Activated CD8-positive, alpha-beta memory T cell treated with anti-CD3 and anti-CD28 coated beads, Interleukin-2, amount 50 U/mL, for 4 hours (primary cell): ENCODE measurements at places on chromosomes 6 and 20.

DNA sequence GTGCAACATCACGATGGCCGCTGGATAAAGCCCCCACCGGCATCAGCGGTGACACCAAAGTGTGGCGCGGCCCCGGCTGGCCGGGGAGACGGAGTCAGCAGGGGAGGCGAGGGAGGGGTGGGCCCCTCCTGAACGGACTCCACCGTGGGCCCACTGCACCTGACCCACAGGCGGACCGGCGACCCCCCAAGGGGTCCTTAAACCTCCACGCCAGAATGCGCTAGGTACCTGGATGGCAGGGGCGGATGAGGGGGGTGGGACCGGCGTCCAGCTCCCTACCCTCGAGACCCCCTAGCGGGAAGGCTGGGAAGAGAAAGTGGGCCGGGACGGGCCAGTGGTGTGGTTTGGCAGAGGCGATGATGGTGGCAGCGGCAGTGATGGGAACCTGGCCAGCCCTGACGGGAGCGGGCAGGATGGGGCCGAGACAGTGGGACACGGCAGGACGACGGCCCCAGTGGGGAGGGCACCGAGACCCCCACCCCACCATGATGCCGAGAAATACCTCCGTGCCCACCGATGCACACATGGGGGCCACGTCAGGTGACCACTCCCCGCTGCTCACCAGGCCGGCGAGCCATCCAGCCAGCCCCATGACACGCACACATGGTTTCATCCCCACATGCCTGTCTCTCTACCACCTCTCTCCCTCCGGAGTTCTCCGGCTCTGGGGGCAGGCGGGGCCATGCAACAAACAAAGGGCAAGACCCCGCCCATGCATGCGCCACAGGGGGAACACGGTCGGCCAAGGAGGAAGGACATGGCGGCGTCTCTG lies 771.9 kb upstream of the DEFB115 start:
- no peak for DNase-seq

- no peak for DNase-seq
These were observed 224.2 kb downstream of the ARHGAP18 start for GRCh38 chr6:129485746-129486145.

DNA sequence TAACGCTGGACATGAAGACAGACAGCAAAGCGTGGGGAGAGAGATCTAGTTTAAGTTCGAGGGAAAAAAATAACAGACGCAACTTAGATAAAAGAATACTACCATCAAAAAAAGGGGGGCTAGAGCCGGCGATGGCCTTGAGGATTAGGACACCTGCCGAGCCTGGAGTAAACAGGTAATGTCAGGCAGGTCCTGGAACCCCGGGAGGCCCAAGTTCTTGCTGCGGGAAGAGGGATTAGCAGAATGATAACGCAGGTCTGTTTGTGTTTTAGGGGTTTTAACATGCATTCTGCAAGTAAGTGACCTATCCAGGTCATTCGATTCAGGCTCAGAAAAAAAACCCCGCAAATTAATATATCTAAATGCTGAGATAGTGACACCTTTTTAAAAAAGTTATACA lies 754 bp upstream of the TMEM170B start:
- no peak for DNase-seq

DNA sequence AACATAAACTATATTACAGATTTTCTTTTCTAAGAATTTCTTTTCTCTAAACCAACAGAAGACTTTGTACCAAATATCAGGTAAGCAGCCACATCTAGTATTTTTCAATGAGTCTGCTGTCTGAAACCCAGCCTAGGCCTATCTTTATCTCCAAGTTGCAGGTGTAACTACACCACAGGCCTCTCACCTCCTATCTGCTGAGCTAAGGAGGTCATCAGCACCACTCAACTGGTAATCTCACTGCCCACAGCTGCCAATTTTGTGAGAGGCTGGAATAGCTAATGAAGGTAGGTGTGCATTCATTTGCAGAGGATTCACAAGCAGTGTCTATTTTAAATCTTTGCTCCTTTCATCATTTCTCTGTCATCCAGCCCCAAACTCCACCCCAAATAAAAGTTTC lies 584.8 kb downstream of the HDGFL1 start:
- DNase-seq, result no peak

DNA sequence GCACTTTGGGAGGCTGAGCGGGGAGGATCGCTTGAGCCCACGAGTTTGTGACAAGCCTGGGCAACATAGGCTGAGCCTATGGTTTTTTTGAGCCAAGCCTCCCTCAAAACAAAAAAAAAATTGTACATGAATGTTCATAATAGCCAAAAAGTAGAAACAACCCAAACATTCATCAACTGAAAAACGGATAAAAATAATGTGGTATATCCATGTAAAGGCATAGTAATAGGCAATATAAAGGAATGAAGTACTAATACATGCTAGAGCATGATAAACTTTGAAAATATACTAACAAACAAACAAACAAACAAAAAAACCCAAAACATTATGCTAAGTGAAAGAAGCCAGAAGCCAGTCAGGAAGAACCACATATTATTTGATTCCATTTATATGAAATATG lies 35.3 kb downstream of the KIAA0319 start:
- DNase-seq, result no peak

GRCh38 chr20:20130399-20130798 lies 78.1 kb downstream of the CFAP61 start:
- no peak for DNase-seq

- no peak for DNase-seq
These were observed 97.6 kb upstream of the STMND1 start for GRCh38 chr6:17004269-17004668.

GRCh38 chr20:20412750-20413149 lies 44.8 kb downstream of the INSM1 start:
- DNase-seq, result no peak

GRCh38 chr6:150425508-150425907 lies 56.7 kb downstream of the IYD start:
- DNase-seq, result no peak

- no peak for DNase-seq
These were observed 260.0 kb downstream of the ERMARD start for GRCh38 chr6:170011204-170012036.

DNA sequence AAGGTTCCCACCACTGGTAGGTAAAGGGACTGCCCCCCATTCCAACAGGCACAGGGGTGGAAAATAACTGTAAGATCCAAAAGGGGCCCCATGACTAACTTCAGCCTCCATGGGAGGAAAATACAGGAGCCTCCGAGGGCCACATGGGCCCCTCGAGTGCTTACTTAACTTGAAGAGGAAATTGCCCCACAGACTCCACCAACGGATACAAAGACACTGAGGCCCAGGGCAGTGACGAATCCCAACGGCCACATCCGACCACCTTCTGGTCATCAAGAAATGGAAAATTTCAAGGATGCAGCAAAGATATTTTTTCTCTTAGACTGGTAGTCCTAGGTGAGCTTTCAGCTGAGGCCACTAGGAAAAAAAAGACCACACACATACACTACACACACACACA lies 116.0 kb upstream of the MRPS10 start:
- DNase-seq, result no peak

DNA sequence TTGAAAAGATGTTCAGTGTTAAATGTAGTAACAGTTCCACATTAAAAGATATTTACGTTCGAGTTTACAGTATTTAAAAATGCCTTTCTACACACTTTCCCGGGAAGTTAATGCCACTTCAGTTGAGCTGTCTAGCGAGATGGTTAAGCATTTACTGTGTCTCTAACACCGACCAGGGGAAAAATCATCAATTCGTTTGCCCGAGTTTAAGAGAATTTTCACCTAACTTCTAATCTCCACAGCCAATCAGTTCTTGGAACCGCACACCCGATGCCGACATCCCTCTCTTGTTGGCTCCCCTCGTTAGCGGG lies 58.2 kb downstream of the FAM217A start:
- no peak for DNase-seq

GRCh38 chr6:71513036-71513435 lies 224.4 kb downstream of the OGFRL1 start:
- no peak for DNase-seq

GRCh38 chr20:15292405-15292804 lies 955.0 kb upstream of the FLRT3 start:
- no peak for DNase-seq

DNA sequence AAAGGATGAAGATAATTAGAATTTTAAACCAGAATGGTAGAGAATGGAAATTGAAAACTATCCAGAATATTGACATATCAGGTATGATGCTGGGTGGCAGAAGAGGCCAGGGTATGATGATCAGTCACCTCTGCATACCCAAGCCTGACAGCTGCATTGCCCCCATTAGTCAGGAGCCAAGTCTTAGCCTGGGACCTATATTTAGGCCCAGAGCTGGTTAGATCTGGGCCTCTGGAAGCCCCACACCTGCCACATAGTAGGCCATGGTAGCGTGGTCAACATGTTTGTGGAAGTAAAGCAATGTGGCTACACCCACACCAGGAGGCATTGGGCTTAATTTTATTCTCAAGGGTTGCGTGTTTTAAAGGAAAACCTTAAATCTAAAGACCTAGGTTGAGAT lies 32.1 kb upstream of the CALHM6 start:
- DNase-seq, result no peak

DNA sequence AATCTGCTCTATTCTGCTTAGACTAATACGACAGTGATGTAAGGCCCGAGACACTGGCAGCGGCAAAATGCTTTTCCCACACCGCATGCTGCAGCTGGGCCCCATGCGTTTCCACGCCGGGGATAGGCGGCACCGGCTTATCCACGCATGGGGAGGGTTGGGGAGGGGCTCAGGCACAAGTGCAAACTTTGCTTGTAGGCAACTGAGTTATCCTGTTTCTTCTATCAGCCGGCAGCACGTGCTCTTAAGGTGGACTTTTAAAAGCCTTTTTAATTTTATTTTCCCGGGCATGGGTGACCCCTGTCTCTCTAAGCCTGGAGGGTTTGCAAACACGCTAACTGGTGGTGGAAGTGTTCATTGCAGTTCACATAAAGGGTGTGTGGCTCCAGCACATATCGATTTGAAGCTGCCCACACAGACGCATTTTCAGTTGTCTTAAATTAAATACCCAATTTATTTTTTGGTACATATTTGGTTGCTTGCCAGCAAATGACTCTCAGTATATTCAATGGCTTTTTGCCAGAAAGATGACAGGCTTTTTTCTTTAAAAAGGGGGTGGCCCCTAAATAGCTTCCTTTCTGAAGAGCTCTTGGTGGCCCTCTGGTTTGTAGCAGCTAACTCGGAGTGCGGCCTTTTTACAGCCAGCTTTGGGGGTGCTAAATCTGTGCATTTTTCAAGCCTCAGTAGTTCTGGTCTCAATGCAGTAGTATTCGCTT lies 561.8 kb upstream of the AGPAT4 start:
- DNase-seq, result no peak

- DNase-seq, result no peak
These were observed 9.9 kb upstream of the MMP9 start for GRCh38 chr20:45998761-45999160.

DNA sequence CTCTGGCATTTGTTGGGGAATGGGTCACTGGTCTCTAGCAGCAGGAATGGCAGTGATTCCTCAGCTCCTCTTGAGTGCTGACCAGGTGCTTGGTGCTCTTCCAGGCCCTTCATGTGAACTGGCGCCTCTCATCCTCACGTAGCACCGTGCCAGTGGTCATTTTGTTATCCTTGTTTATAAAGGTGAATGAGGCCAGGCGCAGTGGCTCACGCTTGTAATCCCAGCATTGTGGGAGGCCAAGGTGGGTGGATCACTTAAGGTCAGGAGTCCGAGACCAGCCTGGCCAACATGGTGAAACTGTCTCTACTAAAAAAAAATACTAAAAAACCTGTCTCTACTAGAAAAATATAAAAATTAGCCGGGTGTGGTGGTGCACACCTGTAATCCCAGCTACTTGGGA lies 301.3 kb downstream of the QKI start:
- no peak for DNase-seq

DNA sequence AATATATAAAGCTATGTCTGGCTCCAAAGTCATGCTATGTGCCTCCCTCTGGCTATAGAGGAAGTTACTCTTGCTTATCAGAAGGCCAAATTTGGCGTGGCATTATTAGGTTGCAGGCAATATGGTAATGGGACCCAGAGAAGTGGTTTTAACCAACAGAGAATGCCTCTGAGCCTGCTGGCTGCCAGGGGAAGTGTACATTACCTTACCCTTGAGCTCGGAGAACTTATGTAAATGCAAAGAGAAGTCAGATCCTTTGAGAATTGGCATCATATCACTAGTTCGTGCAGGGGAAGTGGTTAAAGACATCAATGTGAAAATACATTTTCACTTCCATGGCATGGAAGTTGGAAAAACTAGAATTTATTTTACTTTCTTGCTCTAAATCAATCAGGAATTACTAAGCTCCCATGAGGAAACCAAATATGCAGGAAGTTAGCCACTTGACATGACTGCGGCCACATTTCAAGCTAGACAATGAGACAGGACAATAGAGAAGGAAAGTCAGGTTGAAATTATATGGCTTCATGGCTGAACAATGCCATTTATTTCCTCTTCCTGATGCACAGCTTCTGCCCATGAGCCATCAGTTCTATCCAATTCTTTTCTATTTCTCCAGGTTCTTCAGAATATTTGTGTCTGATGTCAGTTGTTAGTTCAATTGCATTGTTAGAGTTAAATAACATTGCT lies 134.0 kb upstream of the PHACTR1 start:
- no peak for DNase-seq

- no peak for DNase-seq
These were observed 41.9 kb downstream of the UTRN start for GRCh38 chr6:144327081-144327480.

- DNase-seq, result peak; percentile 27
These were observed 18.3 kb downstream of the SLC16A10 start for GRCh38 chr6:111105578-111105977.

DNA sequence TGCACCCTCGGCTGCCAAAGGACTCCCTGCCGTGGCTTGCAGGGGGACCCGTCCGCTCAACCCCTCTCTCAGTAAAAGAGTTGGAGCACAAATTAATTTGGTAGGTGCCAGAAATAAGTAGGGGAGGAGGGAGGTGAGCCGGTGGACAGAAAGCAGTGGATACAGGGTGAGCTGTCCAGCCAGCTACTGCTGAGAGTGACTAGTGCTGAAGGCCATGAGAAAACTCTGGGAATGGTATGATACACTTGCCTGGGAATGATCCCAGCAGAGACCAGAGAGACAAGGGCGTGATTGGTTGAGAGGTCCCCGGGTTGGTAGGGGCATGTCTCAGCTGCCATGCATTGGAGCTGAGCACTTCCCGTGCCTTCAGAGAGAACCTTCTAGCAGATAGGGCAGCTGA lies 15.7 kb downstream of the FOXQ1 start:
- DNase-seq, result no peak

GRCh38 chr20:4795394-4795793 lies 73.7 kb downstream of the PRND start:
- DNase-seq, result peak; percentile 41

- no peak for DNase-seq
These were observed at the start of gene CALHM6 for GRCh38 chr6:116461331-116461931. Gene CALHM6, plus strand, starts transcription at chr6:116461375. Its CDS starts 555 bp downstream, at chr6:116461930.

DNA sequence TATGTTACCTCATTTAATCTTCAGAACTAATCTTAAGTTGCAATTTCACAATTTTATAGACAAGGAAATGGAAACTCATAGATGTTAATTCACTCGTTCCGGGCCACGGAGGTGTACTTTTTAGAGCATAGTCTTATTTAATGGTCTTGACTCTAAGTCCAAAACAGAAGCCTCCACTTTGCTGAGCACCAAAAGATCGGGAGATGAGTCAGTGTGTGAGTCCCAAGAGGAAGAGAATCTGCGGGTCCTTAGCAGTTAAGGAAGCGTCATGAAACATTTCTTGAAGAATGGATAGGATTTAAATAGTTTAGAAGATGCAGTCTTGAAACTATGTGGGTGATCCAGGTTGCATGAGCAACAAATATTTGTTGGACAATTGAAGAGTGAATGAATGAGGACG lies 231.8 kb upstream of the QKI start:
- no peak for DNase-seq

GRCh38 chr6:169237496-169238134 lies 16.0 kb downstream of the THBS2 start:
- DNase-seq, result no peak
